CD4-positive, alpha-beta T cell treated with Interleukin-2 at 100 ng/mL for 4 hours (primary cell): ENCODE measurements at places on chromosomes 1 and 21.

- DNase-seq, result no peak
These were observed 10.7 kb downstream of the FOXO6 start for GRCh38 chr1:41371630-41372599.

GRCh38 chr1:178051071-178051470, 42.8 kb upstream of the RASAL2 start:
- DNase-seq, result no peak

DNA sequence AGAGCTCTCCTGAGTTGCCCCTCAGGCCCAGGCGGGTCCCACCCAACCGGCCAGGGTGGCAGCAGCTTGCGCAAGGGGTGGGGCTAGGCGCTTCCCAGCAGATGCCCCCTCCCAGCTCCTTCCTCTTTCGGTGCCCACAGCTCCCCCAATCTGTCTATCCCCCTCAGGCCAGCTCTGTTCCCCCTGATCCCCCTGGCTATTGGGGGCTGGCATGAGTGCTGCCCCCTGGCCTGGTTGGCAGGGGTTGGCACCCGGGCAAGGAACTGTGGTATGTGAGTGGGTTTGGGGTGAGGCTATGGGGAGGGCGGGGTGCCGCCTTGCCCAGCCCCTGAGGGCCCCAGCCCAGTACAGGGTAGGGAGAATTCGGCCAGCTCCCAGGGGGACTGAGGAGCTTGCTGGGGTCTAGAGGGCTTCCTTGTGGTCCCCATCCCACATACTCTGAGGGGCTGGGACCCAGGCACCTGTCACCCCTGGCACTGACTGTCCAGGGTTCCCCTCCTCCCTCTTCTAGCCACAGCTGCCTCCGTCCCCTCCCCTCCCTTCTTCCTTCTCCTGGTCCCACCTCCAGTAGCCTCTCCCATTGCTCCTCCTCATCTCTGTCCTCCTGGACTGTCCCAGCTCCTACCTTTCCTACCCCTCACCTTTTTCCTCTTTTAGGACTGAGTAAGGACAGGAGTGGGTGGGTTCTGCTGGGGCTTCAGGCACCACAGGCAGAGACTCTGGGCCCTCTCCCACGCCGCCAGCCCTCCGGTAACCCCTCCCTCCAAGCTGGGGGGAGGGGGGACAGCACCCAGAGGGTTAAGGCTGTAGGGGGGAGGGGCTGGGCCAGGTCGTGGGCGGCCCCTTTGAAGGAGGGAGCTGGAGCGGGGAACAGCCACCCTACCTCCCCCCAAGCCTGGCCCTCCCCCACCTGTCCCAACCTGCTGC, 5.7 kb downstream of the ZBTB7B start:
- no peak for DNase-seq

DNA sequence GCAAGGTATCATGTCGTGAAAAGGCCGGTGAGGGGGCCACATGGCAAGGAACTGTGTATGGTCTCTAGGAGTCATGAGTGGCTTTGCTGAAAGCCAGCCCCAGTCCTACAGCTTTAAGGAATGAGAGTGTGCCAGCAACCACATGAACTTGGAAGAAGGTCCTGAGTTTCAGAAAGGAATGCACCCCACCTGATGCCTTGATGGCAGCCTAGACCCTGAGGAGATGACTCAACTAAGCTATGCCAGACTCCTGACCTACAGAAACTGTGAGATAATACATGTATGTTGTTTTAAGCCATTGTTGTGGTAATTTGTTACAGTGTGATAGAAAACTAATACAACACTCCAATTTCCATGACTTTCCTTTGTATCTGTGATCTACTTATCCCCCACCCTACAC, 33.5 kb upstream of the AKT3 start:
- DNase-seq, result no peak

GRCh38 chr1:195831789-195832188, 776.5 kb downstream of the KCNT2 start:
- DNase-seq, result no peak

DNA sequence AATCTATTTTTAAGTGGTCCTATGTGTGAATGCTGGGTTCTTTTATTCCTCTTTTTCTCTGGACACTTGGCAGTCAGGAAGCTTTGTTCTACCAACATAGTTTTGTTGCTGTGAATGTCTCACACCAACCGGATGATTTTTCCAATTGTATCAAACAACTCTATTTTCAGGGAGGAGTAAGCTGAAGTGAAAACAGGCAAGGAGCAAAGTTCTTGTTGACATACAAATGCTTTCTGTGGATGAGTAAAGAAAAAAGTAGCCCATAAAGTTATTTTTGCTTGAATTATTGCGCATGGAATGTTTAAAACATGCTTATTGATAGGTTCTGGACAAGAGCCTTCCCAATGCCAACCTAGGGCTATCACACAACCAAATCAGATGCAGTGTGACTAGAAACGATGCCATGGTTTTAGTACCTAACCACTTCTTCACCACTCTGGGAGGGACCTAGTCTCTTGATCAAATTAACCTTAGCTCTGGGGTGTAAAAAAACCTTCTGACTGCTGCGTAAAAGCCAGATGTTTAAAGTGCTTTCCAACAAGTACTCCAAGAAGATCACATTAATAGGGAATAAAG, 4.5 kb downstream of the IER5 start:
- DNase-seq, result no peak

GRCh38 chr1:178126741-178127185, 32.9 kb downstream of the RASAL2 start:
- no peak for DNase-seq
